Tongue (tissue), 3 donors: ENCODE measurements at places on chromosomes 6 and 20. TPM values are rescaled to one million over a fixed set of nuclear protein-coding genes. Genes with fewer than 3 reads are reported as not detected.

Gene MAS1
- total RNA-seq, result not detected

Gene SLC44A4
- total RNA-seq, result 1.7 TPM

Gene SULF2
- 68.0 TPM for total RNA-seq

Gene MC3R
- total RNA-seq, result not detected

Gene ELMO2
- 51.3 TPM for total RNA-seq

Gene OPRL1
- 0.62 TPM for total RNA-seq

Gene HDGFL1
- not detected for total RNA-seq

Gene RAD21L1
- total RNA-seq, result not detected

Gene TCF21
- 0.31 TPM for total RNA-seq

Gene CLDN20
- total RNA-seq, result not detected

Gene FRK
- 2.7 TPM for total RNA-seq

Gene BTN3A1
- total RNA-seq, result 23.4 TPM

Gene RBM38
- total RNA-seq, result 74.0 TPM

Gene FKBP1C
- not detected for total RNA-seq

Gene EPHA7
- total RNA-seq, result 5.6 TPM

Gene RCAN2
- 10.8 TPM for total RNA-seq

Gene FAM83C
- total RNA-seq, result 2.2 TPM

Gene IL17F
- not detected for total RNA-seq

Gene HLA-DQB1
- not detected for total RNA-seq

Gene TRIM31
- not detected for total RNA-seq

Gene SLA2
- 0.21 TPM for total RNA-seq

Gene COL11A2
- 5.7 TPM for total RNA-seq

Gene SNAI1
- 0.31 TPM for total RNA-seq

Gene GPX5
- total RNA-seq, result not detected

Gene PPP1R14C
- 42.3 TPM for total RNA-seq
